Lower lobe of right lung (tissue), 2 donors: ENCODE measurements at places on chromosomes 5 and 9. TPM values are rescaled to one million over a fixed set of nuclear protein-coding genes. Genes with fewer than 3 reads are reported as not detected.

- H3K4me1 ChIP-seq, result peaks cover 28% of the 10 kb centered on the region
- no peak overlapping the region for H3K27ac ChIP-seq
- peaks cover 46% of the 10 kb centered on the region for H3K36me3 ChIP-seq
- H3K4me3 ChIP-seq, result no peak overlapping the region
These were observed 48.8 kb upstream of the SLC25A51 start for GRCh38 chr9:37952731-37953130.

DNA sequence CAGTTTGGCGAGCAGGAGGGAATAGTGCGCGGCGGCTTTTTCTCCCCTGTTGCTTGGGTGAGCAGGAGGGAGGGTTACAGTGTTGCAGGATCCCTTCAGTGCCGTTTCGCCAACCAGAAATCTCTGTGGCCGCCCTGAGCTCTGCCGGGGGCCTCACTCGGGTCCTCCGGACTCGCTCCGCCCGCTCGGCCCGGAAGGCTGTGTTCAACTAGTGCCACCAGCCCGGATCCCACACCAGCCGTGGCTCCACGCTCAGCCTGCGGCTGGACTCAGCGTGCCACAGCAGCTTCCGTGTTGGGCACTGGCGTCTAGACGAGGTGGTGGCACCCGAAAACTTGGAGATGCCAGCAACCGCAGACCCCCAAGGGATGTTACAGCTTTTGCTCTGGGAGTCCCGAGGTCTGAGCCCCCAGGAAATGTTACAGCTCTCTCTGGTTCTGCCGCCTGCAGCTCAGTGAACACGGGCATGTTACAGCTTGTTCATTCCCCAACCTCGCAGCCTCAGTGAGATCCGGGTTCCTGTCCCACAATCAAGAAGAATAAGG, 16.0 kb upstream of the OR13C9 start:
- no peak for DNase-seq
- H3K27ac ChIP-seq, result no peak overlapping the region
- no peaks in the 10 kb centered on the region for H3K27me3 ChIP-seq
- H3K4me1 ChIP-seq, result no peaks in the 10 kb centered on the region
- H3K4me3 ChIP-seq, result no peak overlapping the region
- no peaks in the 10 kb centered on the region for H3K36me3 ChIP-seq

GRCh38 chr5:60826653-60827052, 17.4 kb downstream of the ELOVL7 start:
- no peaks in the 10 kb centered on the region for H3K4me1 ChIP-seq
- no peaks in the 10 kb centered on the region for H3K36me3 ChIP-seq
- DNase-seq, result no peak
- no peak overlapping the region for H3K27ac ChIP-seq
- H3K27me3 ChIP-seq, result no peaks in the 10 kb centered on the region
- H3K4me3 ChIP-seq, result no peak overlapping the region

- no peak overlapping the region for H3K27ac ChIP-seq
- no peak overlapping the region for H3K4me3 ChIP-seq
- H3K36me3 ChIP-seq, result no peaks in the 10 kb centered on the region
- no peaks in the 10 kb centered on the region for H3K27me3 ChIP-seq
- H3K4me1 ChIP-seq, result no peaks in the 10 kb centered on the region
These were observed 58.0 kb upstream of the ANKRD55 start for GRCh38 chr5:56291079-56291643.

GRCh38 chr5:96876292-96876850, at the start of gene ERAP2:
TSS of gene ERAP2 (plus strand) at chr5:96876500. CDS start at chr5:96879686, 3,186 bp downstream.
- no peaks in the 10 kb centered on the region for H3K27me3 ChIP-seq
- peak within 1 kb of the TSS; percentile 87 for H3K27ac ChIP-seq
- H3K4me1 ChIP-seq, result peaks cover 37% of the 10 kb centered on the region
- peaks cover 7% of the 10 kb centered on the region for H3K36me3 ChIP-seq
- peak within 1 kb of the TSS; percentile 70 for H3K4me3 ChIP-seq

- H3K27me3 ChIP-seq, result no peaks in the 10 kb centered on the region
- H3K4me3 ChIP-seq, result no peak overlapping the region
- DNase-seq, result no peak
- H3K27ac ChIP-seq, result no peak overlapping the region
- peaks cover 46% of the 10 kb centered on the region for H3K4me1 ChIP-seq
These were observed 55.9 kb downstream of the SEMA4D start for GRCh38 chr9:89441986-89442385.

GRCh38 chr5:91141642-91142041, 241.5 kb downstream of the ARRDC3 start:
- H3K36me3 ChIP-seq, result no peaks in the 10 kb centered on the region
- H3K27ac ChIP-seq, result no peak overlapping the region
- H3K4me1 ChIP-seq, result peaks cover 23% of the 10 kb centered on the region
- DNase-seq, result no peak

DNA sequence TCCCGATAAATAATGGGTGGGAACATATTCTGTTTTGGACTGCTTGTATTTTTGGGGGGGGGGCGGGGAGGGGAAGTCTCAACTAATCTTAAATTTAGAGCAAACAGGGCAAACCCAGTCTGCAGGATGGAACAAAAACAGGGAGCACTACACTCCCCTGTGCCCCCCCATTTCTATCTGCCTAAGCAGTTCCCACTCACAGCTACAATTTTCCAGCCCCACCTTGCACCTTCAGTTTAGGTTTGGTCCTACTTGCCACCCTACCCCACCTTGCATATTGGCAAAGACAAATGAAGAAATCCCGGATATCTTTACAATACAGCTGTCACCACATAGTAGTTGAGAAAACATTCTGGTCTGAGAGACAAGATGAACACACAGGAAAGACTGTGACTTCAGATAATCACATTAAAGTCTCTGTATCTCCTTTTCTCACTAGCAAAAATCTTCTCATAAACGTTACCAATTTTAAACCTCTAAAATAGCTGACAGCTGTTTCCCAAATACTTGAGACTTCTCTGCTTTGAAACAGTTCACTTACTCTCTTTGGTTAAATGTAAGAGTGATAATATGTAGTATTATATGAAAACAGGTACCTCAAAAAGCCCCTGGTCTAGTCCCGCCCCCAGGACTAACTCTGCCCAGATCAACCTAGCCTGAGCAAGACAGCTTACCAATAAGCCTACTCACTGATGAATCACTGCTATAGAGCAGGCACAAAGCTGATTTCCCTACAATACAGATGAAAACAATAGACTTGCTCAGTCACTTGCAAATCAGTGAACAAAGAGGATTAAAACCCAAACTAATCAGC, 5.2 kb upstream of the RAPGEF6 start:
- peaks cover 15% of the 10 kb centered on the region for H3K36me3 ChIP-seq
- DNase-seq, result no peak
- no peak overlapping the region for H3K27ac ChIP-seq
- no peak overlapping the region for H3K4me3 ChIP-seq
- no peaks in the 10 kb centered on the region for H3K27me3 ChIP-seq
- peaks cover 8% of the 10 kb centered on the region for H3K4me1 ChIP-seq

DNA sequence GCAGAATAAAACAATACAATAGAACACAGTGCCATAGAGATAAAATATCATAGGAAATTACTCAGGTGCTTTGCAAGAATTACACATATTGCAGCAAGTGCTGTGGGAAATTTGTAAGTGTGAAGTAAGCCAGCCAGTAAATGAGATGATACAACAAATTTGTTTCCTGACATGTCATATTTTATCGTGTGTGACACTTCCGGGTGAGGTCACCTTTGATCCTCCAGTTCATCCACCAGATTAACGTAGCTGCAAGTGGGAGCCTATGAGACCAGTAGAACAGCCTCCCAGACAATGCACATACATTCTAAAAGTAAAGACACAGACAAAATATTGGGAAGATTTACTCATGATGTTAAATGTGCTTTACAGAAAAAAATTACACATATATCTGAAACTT, 72.2 kb downstream of the PRDM9 start:
- no peaks in the 10 kb centered on the region for H3K27me3 ChIP-seq
- H3K36me3 ChIP-seq, result no peaks in the 10 kb centered on the region
- no peak for DNase-seq

GRCh38 chr5:10607666-10608073, 43.8 kb downstream of the ANKRD33B start:
- H3K4me3 ChIP-seq, result no peak overlapping the region
- no peaks in the 10 kb centered on the region for H3K36me3 ChIP-seq
- H3K27me3 ChIP-seq, result no peaks in the 10 kb centered on the region
- peaks cover 21% of the 10 kb centered on the region for H3K4me1 ChIP-seq
- DNase-seq, result peak; percentile 53
- H3K27ac ChIP-seq, result peak overlapping the region; percentile 67

The ENTREP1 gene
- 30.1 TPM for total RNA-seq

The PCDHB10 gene
- 2.0 TPM for total RNA-seq

The CCDC192 gene
- total RNA-seq, result not detected

The RIGI gene
- total RNA-seq, result 24.6 TPM
